ENCODE measurements at places on chromosomes 4 and X.

- no peak for DNase-seq
Measured at GRCh38 chr4:45183905-45184304, 457.5 kb upstream of the GNPDA2 start.

- no peak for DNase-seq
Measured at GRCh38 chr4:54553001-54553400, 104.8 kb upstream of the KIT start.

- DNase-seq = peak; percentile 39
Measured at GRCh38 chr4:185587427-185588161, 52.3 kb upstream of the PDLIM3 start.

GRCh38 chrX:41025926-41026701 is 59.1 kb upstream of the USP9X start:
- no peak for DNase-seq

- peak; percentile 88 for DNase-seq
Measured at GRCh38 chrX:72131317-72132294, at the start of gene RTL5. Gene RTL5 (minus strand): TSS chrX:72131915.

GRCh38 chrX:111123606-111124179 is 27.7 kb downstream of the PAK3 start:
- no peak for DNase-seq

DNA sequence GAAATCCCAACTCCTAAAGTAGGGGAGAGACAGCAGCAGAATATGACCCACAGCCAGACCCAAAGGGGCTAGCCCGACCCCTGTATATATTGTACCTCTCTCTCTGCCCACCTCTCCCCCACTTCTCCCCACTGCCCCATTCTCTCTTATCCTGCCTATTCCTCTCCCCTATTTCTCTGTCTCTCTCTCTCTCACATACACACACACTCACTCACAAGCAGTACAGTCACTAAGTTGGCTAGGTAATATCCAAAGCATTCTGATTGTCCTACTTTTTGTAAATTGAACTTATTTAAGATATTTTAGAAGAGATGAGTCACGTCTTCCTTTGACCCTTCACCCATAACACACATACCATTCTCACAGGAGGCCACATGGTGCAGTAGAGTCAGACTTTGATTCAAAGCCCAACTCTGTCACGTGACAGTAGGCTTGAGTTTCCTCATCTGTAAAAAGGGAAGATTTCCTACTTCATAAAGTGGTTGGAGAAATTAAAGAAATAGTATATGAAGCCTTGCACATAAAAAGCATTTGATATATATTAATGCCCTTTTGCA is 29.5 kb downstream of the SRPX2 start:
- DNase-seq = no peak

GRCh38 chrX:46211079-46211478 is 334.1 kb downstream of the ZNF674 start:
- DNase-seq = no peak

DNA sequence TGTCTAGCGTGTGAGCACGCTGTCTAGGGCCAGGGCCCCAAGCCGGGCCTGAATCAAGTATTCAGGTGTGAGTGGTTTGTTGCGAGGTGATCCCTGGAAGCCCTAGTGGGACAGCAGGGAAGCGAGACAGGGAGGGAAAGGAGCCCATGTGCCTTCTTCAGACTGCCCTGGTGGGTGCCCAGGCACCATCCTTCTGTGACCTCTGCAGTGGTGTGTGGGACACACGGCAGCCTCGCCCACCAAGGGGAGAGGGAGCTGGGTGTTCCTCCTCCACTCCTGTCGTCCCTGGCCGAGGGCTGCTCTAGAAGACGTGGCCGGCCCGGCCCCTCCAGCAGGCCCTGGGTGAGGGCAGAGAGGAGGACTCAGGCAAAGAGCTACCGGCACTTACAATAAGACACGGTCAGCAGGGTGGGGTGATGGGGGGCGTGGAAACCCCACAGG is 47.4 kb downstream of the HTRA3 start:
- DNase-seq = no peak

GRCh38 chrX:152735101-152735500 is 1.5 kb downstream of the MAGEA12 start:
- no peak for DNase-seq

GRCh38 chr4:22597471-22597870 is 81.6 kb upstream of the ADGRA3 start:
- no peak for DNase-seq

GRCh38 chr4:34644579-34645115 is 1599.7 kb downstream of the ARAP2 start:
- DNase-seq = no peak

DNA sequence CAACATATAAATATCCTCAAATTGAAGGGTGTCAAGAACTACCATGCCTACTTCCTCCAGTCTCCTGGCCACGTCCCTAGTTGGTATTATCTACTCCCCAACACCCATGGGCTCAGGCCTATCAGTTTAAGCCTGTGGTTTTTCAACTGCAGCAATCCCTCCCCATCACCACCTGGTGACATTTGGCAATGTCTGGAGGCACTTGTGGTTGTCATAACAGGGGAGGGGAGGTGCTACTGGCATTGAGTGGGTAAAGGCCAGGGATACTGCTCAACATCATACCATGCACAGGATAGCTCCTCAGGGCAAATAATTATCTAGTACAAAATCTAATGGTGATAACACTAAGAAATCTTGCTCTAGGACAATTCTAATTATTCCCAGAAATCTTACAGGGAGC is 95.3 kb downstream of the COMMD8 start:
- DNase-seq = no peak

Measured in left kidney (tissue), 8 donors.